ENCODE measurements at places on chromosomes 12 and 14.

DNA sequence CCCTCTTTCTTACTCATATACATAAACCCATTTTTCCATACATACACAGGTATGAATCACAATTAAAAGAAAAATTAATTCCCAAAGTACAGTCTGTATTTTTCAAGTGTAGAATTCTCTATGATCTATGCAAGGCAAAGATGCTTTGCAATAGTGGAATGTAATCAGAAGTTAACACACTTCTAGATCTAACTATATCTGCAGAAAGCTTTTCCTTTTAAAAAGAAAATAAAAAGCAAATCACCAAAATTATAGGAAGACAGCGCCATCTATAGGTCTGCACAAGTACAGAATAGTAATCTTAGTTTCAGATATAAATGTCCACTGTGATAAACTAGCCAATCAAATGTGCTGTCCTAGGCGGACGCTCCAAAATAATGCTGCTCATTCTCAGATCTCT, 22.0 kb downstream of the SLC25A21 start:
- no peak for DNase-seq

DNA sequence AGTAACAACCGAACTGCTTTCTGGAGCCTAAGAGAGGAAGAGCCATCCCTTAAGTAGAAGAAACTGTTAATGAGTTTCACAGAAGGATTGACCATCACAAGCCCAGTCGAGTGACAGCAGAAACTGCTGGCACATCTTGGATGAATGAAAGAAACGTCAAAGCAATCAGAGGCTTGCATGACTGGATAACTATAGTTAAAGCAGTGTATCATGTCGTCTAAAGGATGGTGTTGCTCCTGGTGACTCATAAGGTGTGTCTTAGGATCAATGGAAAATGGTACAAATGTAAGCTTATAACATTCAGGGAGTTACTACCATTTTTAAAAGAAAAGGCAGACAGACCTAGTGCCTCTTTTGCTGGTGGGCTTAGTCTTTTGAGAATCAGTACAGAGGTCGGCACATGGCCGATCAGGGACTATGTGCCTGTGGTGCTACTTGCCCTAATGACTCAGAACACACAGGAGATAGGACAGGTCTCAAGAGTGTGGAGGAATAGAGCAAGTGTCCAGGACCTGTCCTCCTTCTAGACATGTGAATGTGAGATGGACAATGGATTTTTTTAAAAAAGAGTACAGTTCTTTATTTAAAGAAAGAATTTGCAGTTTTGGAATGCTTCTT, 55.7 kb downstream of the TMX1 start:
- no peak for DNase-seq

DNA sequence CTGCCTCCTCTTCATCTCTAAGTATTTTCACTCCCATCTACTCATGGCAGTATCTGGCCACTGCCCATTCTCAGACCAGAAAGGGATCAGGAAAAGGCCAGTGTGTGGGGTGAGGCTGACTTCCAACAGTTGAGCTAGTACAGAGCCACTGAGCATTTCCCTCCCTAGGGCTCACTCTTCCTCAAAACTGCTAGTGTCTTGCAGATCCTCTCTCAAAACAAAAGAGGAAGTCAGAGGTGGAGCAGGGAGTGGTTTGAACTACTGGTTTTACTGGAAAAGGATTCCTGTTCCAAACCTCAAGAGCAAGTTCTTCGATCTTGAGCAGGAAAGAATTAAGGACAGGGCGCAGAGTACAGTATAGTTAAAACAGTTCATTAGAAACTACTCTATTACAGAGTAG, 11.7 kb upstream of the RNASE10 start:
- DNase-seq = no peak

DNA sequence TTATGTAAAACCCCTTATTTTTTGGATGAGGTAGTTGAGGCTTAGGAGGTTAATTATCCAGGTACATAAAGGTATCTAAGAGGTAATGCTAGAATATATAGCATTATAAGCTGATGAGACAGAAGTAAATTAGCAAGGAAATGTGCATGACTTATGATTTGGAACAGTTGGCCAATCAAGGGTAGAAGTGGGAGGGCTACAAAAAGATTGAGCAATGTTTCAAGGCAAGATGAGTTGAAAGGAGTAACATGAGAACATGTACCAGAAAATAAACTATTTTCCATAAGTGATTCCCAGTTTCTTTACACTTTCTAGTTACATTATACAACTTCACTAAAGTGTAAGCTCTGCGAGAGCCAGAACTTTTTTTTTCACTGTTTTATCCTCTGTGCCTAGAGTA, 290.9 kb downstream of the LRIG3 start:
- no peak for DNase-seq

GRCh38 chr12:51661199-51661598, 70.2 kb downstream of the SCN8A start:
- no peak for DNase-seq

DNA sequence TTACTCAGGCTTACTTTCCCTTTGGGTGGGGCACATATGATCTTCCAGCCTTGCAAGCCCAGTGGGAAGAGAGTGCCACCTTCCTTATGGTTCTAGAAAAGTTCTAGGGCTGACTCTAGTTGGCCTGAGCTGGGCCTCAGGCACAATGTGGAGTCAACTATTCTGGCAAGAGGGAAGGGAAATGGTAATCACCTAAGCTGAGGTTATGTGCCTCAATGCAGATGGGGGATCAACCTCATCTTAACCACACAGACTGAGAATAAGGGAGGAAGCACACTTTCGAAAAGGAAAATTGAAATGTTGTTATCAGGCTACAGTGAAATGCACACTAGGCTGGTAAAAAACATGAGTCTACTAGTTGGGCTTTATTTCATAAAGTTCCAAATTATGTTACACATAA, 77.5 kb upstream of the RMST start:
- DNase-seq = no peak

- no peak for DNase-seq
Measured at GRCh38 chr12:55765736-55766290, 22.9 kb downstream of the GDF11 start.

DNA sequence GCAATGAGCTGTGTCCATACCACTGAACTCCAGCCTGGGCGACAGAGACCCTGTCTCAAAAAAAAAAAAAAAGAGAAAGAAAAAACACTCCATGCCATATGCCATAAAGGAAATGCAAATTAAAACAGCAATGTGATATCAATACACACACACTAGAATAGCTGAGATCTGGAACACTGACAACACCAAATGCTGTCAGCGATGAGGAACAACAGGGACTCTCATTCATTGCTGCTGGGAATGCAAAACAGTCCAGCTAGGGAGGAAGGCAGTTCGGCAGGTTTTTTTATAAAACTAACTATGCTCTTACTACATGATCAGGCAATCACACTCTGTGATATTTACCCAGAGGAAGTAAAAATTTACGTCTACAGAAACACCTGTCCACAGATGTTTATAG, 3.4 kb upstream of the ABCB9 start:
- no peak for DNase-seq

DNA sequence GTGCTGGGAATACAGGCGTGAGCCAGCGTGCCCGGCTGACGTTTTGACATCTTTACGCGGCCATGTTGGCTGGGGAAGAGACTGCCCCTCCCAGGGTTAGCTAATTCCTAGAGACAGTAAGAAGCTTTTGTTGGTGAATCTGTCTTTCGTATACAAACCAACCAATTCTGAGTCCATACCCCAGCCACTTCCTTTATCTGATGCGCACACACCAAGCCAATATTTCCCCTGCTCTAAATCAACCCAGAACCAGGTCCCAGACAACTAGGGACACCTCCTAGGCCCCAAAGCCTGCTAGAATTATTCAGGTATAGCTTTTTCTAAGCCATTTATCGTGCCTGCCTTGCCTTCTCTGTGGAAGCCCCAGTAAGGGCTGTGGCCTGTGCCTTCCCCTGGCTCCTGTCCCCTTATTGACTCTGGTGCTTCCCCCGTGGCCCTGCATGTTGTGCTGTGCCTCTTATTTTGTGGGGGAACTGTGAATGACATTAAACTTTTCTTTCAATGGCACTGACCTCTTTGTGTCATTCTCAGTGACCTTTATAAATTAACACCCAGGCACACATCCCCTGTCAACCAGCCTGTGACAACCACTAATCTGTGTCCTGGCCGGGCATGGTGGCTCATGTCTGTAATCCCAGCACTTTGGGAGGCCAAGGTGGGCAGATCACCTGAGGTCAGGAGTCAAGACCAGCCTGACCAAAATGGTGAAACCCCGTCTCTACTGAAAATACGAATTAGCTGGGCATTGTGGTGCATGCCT, 10.7 kb upstream of the EVL start:
- DNase-seq = no peak
